Right kidney (tissue), 9 donors: ENCODE measurements at places on chromosomes 6 and 20.

GRCh38 chr6:167572841-167573271, 248.0 kb downstream of the TTLL2 start:
- no peak for DNase-seq

GRCh38 chr6:157469378-157469777, 88.4 kb downstream of the ZDHHC14 start:
- DNase-seq = no peak

- no peak for DNase-seq
These were observed 146.7 kb upstream of the SLC22A23 start for GRCh38 chr6:3603340-3604130.

DNA sequence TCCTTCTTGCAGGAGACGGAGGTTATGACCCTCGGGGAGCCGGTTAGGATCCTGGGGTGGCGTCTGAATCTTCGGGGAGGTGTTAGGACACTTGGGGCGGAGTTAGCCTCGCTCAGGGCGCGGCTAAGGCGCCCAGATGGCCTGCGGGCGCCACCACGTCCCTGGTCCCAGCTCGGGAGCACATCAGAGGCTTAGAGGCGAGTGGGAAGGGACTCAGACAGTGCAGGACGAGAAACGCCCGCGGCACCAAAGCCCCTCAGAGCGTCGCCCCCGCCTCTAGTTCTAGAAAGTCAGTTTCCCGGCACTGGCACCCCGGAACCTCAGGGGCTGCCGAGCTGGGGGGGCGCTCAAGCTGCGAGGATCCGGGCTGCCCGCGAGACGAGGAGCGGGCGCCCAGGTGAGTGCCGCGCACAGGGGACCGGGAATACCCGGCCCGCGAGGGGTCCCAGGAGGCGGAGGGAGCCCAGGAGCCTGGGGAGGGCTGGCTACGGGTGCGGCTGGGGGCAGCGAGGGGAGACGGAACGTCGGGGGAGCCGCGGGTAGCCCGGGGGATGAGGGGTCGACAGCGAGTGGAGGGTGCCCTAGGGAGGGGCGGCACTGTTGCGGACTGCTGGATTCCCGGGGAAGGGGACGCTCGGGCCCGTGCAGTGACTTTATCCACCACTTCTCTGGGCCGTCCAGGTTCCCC, at the start of gene HCK:
Gene HCK (plus strand): TSS at position 153 of the 688 bp plus-strand sequence.
- peak; percentile 49 for DNase-seq

- no peak for DNase-seq
These were observed 163.6 kb upstream of the PDE10A start for GRCh38 chr6:165826487-165827189.

DNA sequence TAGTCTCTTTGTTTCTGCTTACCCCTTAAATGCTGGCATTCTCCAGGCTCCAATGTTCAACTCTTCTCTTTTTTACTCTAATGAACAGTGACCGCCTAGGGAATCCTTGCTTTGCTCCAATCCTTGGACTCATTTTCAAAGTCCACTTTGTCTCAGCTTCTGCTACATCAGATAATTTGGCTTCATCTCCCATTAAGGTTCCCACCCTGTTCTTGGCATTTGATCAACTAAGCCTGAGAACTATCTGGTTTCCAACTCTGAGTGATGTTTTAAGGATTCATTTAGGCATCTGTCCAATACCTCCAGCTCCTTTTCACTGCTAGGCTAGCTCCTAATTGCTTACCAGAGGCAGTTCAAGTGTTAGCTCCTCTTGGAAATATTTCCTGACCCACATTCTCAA, 64.9 kb downstream of the ME1 start:
- no peak for DNase-seq

DNA sequence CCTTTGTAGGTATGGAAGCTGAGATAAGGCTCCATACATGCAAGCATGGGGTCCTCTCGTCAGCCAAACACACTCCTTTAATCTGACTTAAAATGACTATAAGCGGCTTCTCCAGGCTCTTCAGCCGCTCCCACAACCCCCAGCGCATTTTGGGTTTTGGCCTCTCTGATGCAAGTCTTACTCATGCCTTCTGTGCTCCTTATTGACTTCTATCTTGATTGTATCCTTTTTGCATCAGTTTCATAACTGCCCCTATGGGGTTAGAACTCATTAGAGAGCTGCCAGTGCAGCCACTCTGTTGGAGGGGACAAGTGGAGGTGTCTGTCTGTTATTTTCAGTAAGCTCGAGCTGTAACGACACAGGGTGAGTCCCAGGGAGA, 70.1 kb upstream of the TAB2 start:
- no peak for DNase-seq

GRCh38 chr6:116412270-116412669, 41.5 kb downstream of the DSE start:
- DNase-seq = no peak

DNA sequence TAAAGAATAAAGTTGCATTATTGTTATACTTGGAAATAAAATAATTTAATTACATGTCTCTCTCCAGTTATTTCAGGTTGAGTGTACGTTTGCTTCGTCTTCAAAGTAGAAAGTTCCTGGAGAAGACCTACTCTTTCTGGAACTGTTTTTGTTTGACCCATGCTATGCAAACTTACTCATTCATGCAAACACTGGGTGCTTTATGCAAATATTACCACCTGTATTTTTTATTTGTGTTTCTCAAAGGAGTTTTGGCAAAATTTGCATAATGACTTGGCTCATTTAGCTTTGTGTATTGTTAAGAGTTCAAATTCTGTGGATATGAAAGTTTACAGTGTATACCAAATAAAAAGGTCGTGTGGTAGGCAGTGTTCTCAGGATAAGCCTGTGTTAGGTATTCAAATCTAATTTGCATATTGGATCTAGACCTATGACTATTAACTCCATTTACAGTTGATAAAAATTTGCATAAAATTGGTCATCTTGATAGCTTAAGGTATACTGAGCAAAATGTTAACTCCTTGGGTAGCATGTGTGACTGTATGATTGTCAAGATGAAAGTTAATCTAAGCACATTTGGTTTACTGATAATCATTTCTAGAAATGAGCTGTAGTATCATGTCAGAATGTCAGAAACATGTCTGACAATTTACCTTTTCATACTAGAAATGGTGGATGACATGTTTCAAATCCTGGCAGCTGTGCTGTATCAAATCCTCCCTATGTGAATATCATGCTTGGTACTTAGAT, 65.2 kb downstream of the CDKAL1 start:
- DNase-seq = no peak

DNA sequence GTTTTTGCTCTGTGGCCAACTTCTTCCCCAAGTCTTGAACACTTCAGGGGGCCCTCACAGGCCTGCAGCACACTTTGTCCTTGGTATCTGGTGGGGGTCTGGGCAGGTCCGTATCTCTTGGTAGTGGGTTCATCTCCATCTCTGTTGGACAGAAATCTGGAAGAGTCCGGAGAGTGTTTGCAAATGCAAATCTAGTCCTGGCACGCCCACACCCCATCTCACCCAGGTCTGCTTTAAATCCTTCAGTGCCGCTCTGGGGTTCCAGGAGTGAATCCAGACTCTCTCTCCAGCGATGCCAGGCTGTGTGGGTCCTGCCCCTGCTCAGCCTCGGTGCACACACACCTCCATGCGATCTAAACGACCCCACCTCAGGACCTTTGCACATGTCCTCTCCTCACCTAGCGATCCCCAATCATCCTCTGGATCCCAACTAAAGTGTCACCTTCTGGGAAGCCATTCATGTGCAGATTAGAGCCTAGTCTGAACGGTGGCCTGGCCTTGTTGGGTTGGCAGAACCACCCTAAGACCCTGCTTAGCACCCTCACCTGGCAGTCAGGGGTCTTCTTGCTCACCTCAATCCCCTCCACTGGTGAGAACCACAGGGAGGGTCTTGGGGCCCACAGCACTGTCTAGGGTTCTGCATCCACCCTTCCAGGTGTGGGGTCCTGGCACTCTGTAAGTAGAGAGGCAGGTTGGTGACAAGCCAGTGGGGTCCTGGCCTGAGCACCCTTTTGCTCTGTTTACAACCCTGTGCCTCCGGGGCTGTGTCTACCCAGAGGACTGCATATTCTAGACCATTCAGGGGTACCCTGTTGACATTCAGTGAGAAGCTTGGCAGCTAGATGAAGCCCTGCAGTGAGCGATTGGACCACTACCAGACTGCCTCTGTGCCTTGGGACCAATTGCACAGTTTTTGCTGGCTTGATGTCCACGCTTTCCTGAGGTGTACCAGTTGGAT, 100.8 kb downstream of the SYCP2 start:
- no peak for DNase-seq

- no peak for DNase-seq
These were observed 27.1 kb downstream of the TBPL1 start for GRCh38 chr6:133980168-133980567.

- no peak for DNase-seq
These were observed 369.9 kb downstream of the PKHD1 start for GRCh38 chr6:51717477-51717876.

GRCh38 chr6:111061508-111061907, 25.8 kb upstream of the SLC16A10 start:
- no peak for DNase-seq

DNA sequence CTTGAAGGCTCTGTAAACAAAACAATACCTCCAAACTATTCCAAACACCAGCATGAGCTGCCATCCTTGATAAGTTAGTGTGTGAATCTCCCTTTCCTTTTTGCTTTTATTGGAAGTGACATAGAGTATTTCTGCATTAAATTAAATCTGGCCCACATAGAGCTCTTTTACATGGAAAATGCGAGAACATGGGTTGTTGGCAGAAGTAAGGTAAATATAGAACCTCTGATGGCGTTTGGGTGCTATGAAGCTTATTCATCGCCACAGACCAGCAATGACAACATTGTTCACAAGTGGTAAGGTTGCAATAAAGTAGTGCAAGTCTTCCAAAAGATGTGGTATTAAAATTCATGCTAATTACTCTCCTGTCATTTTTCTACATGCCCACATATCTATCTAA, 445.8 kb upstream of the JAG1 start:
- no peak for DNase-seq

DNA sequence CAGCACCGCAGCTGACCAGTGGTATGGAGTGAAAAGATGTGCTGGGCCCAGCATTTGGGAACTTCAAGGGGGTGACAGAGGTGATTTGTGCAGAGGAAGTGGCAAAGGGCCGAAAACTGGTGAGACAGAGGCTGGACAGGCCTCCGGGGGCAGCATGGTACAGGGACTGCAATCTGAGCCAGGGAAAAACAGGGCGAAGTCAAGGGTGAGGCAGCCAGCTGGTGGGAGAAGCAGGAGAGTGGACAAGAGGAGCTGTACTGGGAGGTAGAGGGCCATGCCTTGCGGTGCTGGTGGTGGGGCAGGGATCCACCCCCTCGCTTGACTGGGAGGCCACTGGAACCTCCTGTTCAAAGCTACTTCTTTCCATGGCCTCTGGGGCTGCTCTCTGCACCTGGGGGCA, 7.3 kb upstream of the GFRA4 start:
- no peak for DNase-seq

- DNase-seq = no peak
These were observed 7.4 kb upstream of the CCDC167 start for GRCh38 chr6:37507077-37507476.

DNA sequence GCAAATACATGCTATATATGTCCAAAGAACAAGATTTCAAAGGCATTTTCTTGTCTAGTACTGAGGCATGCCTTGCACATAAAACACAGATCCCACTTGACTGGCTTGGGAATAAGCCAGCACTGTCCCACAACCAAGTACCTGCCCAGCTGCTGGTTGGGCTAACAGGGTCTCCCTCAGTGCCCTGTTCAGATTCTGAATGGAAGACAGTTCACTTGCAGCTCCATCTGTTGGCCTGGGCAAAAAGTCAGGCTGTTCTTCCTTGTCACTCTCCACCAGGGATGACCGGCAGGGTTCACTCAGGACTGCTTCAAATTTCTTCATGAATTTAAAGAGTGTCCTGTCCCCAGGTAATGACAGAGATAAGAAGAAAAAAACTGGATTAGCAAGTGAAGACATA, 44.4 kb upstream of the LYRM2 start:
- DNase-seq = no peak

GRCh38 chr6:48994811-48995210, 468.2 kb downstream of the MMUT start:
- no peak for DNase-seq

GRCh38 chr20:42734660-42735368, 454.9 kb downstream of the PTPRT start:
- no peak for DNase-seq

DNA sequence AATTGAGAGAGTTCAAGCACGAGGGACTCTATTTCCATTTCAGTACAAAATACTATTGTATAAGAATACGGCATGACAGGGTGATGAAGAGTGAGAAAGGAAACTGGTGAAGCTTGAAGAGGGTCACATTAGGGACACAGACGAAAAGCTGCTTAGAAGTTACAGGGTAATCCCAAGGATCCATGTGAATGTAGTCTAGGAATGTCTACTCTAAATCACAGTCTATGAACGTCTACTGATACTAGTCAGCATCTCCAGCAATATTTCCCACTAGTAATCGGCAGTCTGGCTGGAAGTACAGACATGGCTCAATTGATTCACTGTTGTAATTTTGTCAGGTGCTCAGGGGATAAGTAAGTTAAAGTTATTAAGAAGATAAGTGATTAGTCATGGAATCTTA, 156.4 kb downstream of the ASCC3 start:
- no peak for DNase-seq

- DNase-seq = no peak
These were observed 4.2 kb upstream of the NTSR1 start for GRCh38 chr20:62704341-62704948.

GRCh38 chr6:98832284-98833056, 1.9 kb upstream of the POU3F2 start:
- DNase-seq = peak; percentile 62
